ENCODE measurements at places on chromosomes 2 and 18. TPM values are rescaled to one million over a fixed set of nuclear protein-coding genes. Genes with fewer than 3 reads are reported as not detected.

TRIM54 gene
- not detected for total RNA-seq

POTEC gene
- not detected for total RNA-seq

CSRNP3 gene
- 0.43 TPM for total RNA-seq

KCNG2 gene
- total RNA-seq, result not detected

CCT4 gene
- 129 TPM for total RNA-seq

NR4A2 gene
- 1.1 TPM for total RNA-seq

EFR3B gene
- total RNA-seq, result 0.76 TPM

CKAP2L gene
- total RNA-seq, result 6.6 TPM

SNRPD1 gene
- 16.2 TPM for total RNA-seq

SCN7A gene
- total RNA-seq, result not detected

KCNJ3 gene
- total RNA-seq, result not detected

OSR1 gene
- total RNA-seq, result 9.1 TPM

BBS5 gene
- 8.0 TPM for total RNA-seq

HRH4 gene
- not detected for total RNA-seq

NPHP1 gene
- total RNA-seq, result 2.0 TPM

C2orf92 gene
- total RNA-seq, result 3.4 TPM

MALL gene
- total RNA-seq, result 42.1 TPM

IFIH1 gene
- total RNA-seq, result 1.6 TPM

CNGA3 gene
- 0.51 TPM for total RNA-seq

GAD1 gene
- 0.13 TPM for total RNA-seq

SERPINB13 gene
- not detected for total RNA-seq

G6PC2 gene
- total RNA-seq, result not detected

SRD5A2 gene
- not detected for total RNA-seq

C18orf32 gene
- total RNA-seq, result 43.7 TPM

CEP192 gene
- total RNA-seq, result 21.5 TPM

ACMSD gene
- total RNA-seq, result not detected

TLX2 gene
- total RNA-seq, result not detected

MEIS1 gene
- total RNA-seq, result 21.4 TPM

GAREM1 gene
- 1.2 TPM for total RNA-seq

Data from GM23248 (cell line).